ENCODE measurements at places on chromosomes 7 and 10. TPM values are rescaled to one million over a fixed set of nuclear protein-coding genes. Genes with fewer than 3 reads are reported as not detected.

GRCh38 chr7:76317782-76318487 lies 15.5 kb downstream of the HSPB1 start:
- DNase-seq: peak; percentile 99

DNA sequence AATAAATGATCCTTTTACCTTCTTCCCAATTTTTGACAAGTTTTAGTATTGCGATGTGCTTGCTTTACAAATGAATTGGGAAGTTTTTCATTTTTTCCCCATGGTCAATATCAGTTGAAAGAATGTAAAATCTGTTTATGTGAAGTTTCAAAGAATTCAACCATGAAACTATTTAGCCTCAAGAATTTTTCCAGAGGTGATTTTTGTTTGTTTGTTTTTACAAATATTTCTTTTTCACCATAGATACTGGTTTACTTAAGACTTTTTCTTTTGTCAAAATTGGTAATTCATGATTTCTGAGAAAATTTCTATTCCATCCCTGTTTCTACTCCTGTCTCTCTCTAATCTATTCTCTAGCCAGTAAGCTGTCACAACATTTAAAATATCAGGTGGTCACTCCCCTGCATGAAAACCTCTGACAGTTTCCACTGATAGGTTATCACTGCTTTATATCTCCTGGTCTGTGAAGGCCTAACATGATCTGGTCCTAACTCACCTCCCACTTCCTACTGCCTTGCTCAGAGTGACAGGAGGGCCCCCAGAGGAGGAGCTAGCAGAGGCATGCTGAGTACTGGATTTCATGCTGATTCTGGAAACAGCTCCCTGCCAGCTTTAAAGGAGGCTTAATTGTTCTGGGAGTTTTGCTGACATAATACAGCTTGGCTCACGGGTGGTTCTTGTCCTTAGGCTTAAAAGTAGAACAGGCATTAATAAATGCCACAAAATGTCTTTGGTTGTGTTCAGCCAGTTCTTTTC lies 7.6 kb upstream of the ARMS2 start:
- no peak for DNase-seq

- DNase-seq: no peak
Observed at GRCh38 chr7:30992414-30992813, 28.7 kb downstream of the GHRHR start.

DNA sequence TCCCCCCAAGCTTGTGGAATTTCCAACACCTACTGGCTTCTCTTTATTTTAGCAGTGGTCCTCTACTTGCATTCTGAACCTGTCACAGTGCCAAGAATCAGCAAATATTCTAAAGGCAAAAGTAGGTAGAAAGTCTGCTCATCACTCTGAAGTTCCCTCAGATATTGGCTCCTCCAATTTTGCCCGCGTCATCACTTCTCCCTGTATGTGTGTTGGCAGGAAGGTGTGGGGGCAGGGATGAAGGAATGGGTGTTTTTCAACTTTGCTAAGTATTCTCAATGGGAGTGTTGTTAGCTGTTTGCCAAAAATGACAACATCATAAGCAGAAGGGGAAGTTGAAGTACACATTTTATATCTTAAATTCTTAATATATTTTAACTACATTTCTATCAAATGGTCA lies 226.2 kb downstream of the POLR1F start:
- no peak for DNase-seq

DNA sequence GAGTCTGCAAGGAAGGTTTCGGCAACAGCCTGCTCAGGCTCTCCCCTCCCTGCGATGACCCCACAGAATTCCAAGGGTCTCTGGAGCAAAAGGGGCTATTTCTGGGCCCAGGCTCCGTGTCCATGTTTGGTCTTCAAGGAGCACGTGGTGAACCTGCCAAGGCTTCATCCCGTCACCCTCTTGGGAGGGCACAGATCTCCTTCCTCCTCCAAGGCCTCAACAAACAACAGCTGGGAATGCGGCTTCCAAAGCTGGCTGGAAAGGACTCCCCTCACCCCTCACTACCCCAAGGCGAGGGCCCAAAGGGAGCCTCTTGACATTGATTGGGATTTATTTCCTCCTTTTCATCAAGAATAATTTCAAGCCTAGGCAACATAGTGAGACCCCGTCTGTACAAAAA lies 14.0 kb upstream of the KPNA7 start:
- DNase-seq: no peak

DNA sequence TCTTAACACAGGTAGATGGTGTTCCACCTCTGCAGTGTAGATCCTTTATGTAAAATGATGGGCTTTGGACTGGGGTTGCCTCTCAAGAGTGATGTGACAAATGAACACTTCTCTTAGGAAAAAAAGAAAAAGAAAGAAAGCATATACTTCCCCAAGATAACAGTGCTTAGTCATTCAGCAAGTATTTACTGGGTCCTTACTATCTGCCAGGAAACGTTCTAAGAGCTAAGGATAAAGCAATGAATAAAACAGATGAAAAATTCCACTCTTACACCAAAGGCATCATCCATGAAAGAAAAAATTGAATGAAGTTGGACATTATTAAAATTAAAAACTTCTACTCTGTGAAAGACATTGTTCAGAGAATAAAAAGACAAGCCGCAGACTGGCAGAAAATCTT lies 177.3 kb downstream of the C7orf25 start:
- no peak for DNase-seq

GRCh38 chr7:132453826-132454225 lies 122.4 kb downstream of the PLXNA4 start:
- no peak for DNase-seq

GRCh38 chr10:112262546-112262945 lies 20.7 kb upstream of the TECTB start:
- no peak for DNase-seq

DNA sequence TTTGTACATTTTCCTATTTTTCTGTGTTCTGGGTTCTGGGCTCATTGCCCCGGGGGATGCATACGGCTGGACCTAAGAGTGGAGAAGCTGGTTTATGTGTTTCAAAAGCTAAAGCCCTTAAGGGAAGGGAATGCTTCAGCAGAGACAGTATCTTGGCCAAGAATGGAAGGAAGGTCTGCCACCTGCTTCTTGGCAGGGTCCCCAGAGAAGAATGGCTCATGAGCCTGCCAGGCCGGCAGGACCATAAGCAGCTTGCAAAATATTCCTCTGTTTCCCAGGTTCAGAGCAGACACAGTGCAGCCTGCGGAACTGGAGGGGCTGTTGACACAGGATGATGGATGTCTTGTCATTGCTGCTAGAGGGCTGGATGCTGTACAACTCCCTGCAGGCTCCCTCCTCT lies 7.8 kb upstream of the ABHD11 start:
- no peak for DNase-seq

DNA sequence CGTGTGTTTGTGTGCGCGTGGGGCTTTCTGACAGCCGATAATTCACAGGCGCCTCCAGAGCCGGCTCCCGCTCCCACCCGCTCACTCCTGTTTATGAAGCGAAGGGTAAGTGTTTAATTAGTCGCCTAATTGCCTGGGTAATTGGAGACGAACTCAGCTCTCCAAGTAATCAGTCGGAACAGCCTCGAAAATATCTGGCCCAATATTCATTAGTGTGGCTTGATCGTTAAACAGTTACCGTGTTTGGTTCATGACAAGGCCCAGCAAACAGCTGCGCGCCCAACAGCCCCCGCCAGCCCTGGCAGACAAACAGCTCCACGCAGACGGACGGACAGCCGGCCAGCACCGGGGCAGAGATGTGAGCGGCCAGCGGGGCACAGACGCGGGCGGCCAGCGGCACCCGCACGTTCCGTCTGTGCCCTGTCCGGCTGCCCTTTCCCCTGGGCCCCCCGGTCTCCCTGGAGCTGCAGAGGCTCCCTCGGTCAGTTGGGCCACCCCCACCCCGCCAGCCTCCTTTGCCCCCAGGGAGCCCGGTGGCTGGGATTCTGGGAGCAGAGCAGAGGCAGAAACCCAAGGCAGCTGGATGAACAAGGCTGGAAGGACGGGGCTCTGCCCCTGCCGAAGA lies 98.2 kb downstream of the UNCX start:
- DNase-seq: no peak

- no peak for DNase-seq
Observed at GRCh38 chr7:133613250-133613790, 360.4 kb downstream of the EXOC4 start.

DNA sequence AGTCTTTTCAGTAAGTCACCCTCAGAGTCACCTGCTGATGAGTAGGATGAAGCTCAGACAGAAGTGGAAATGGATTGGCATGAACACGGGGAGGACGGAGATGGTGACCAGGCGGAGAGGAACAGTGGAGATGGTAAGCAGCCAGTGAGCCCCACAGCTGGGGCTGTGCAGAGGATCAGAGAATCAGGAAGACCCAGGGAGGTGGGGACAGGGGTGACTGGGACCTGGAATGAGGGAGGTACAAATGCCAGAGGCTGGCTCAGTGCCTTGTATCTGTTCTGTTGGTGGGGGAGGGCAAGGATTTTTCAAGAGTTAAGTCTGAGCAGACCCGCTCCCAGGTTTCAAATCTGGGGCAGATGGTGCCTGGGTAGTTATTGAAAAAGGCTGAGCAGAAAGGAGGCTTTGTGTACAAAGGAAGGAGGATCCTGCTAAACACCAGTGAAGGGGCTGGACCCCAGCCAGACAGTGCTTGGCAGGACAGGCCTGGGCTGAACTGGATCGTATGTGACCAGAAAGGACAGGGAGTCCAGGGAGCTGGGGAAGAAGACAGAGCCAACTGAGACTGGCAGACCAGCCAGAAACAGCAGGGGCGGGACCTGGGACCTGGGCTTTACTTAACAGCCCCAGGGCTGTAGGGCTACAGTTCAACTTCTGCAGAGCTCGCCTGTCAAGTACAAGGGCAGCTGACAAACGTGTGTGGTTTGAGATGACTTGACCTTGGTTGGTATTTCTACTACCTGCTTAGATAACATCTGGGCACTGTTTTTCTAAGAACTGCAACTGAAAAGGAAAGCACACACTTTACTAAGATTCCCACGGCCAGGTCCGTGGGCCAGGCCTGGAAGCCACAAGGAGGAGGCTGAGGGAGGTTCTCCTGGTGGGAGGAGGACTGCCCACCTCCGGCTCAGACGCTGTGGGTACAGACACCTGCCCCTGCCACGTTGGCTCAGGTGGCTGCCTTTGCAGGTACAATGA lies 13.2 kb upstream of the FRMPD2 start:
- no peak for DNase-seq

DNA sequence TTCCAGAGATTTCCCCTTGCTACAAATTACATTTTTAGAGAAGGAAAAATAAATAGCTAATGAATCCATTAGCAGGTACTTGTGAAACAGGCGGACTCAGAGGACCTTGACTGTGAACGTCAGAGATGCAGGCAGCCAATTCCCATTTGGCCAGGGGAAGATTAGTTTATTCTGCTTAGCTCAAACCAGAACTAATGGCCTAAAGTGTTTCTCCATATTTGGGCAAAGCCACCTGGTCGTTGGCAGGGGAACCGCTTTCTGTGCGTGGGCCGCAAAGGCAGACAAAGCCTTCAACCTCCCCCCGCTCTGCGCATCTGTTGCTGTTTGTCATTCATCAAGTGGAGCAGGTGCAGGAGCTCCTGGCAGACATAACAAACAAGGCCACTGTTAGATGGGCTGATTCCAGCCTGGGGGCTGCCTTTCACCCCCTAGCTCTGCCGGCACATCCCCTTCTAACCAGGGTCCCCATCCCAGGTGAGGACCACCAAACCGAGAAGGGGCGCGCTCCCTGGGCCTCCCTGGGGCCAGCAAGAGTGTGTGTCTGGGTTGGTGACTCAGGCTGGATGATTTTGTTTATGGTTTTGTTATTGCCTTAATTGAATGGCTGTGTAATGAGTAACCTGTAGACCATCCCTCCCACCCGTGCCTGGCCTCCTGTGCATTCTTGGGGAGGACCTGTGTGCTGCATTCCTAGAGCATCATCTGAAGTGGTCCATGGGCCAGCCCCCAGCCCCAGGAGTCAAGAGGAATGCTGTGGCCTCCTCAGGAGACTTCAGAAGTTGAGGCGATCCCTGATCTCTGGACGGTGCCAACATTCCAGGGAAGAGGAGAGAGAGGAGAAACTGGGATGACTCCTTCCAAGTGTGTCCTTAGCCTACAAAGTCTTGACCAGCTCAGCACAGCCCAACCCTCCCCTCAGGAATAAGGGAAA lies 14.5 kb upstream of the CPA1 start:
- peak; percentile 41 for DNase-seq

GRCh38 chr7:107115762-107116540 lies 52.9 kb upstream of the HBP1 start:
- no peak for DNase-seq

DNA sequence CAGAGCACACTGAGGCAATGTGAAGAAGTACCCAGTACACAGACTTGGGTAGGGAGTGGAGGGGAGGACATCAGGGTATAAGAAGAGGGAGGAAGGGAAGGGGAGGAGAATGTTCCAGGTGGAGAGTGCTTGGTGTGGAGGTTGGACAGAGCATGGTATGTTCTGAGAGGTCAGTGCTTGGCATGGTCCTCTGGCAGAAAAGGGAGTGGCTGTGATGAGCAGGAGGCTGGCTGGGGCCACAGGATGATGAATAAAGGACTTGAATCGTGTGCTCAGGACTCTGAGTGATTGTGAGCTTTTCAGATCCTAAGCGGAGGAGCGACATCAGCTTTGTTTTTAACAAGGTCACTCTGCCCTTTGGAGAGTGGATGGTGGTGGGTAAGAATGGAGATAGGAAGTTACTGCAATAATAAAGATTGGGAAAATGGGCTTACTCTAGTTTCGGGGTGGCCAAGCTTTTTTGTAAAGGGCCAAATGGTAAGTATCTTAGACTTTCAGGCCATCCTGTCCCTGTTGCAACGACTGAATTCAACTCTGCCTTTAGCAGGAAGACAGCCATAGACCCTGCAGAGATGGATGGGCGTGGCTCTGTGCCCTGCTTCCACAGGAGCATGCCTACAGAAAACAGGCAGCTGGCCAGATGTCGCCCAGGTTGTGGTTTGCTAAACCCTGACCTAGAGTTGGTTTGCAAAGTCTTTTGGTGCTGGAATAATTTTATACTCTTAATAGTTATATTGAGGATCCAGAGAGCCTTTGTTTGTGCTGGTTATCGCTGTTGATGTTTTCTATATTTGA lies 8.4 kb downstream of the PPP2R2D start:
- no peak for DNase-seq

DNA sequence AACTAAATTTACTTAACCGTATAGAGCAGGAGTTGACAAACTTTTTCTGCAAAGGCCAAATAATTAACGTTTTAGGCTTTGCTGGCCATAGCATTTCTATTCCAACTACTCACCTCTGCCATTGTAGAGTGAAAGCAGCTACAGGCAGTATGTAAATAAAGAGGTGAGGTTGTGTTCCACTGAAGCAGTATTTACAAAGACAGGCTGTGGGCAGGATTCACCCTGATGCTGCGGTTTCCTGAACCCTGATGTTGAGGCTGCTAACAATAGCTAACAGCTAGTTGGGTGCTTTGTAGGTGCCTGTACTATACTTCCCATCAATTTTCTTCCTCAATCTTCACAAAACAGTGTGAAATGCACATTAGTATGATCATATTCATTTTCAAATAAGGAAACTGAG lies 47.0 kb upstream of the LAMB1 start:
- DNase-seq: no peak

- DNase-seq: no peak
Observed at GRCh38 chr7:148535217-148535616, 55.3 kb upstream of the C7orf33 start.

Gene INTS15
- 24.1 TPM for total RNA-seq

Gene CYP3A7
- not detected for total RNA-seq

Gene VWA2
- 0.09 TPM for total RNA-seq

Gene PIP
- not detected for total RNA-seq

Gene TPST1
- 24.9 TPM for total RNA-seq

Gene RAPGEF5
- 4.6 TPM for total RNA-seq

Gene PNLIPRP3
- not detected for total RNA-seq

Gene WDR86
- 33.0 TPM for total RNA-seq

All from neural progenitor cell (in vitro differentiated cells).